Lower lobe of right lung (tissue), 2 donors: ENCODE measurements at places on chromosomes 7 and 10. TPM values are rescaled to one million over a fixed set of nuclear protein-coding genes. Genes with fewer than 3 reads are reported as not detected.

WDFY4 gene
- 44.4 TPM for total RNA-seq

BEND7 gene
- total RNA-seq: 16.9 TPM

DNA sequence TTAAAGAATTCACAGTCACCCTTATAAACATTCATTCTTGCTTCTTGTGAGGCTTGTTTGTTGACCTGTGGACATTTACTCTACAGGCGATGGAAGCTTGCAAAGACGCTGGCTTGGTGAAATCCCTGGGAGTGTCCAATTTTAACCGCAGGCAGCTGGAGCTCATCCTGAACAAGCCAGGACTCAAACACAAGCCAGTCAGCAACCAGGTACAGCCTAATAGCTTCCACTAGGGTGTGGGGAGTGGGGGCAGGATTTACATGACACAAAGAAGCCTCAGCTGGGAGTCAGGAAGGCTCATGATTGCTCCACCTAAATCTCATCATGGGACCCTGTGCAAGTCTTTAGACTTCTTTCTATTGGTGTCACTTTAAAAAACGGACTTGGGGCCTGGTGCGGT is 29.0 kb downstream of the AKR1D1 start:
- no peak overlapping the region for H3K4me3 ChIP-seq
- no peak overlapping the region for H3K27ac ChIP-seq
- H3K36me3 ChIP-seq: no peaks in the 10 kb centered on the region
- no peak for DNase-seq
- no peaks in the 10 kb centered on the region for H3K4me1 ChIP-seq

PLEKHA1 gene
- total RNA-seq: 46.1 TPM

RNF32 gene
- total RNA-seq: 3.0 TPM

AZGP1 gene
- total RNA-seq: 31.8 TPM

DNA sequence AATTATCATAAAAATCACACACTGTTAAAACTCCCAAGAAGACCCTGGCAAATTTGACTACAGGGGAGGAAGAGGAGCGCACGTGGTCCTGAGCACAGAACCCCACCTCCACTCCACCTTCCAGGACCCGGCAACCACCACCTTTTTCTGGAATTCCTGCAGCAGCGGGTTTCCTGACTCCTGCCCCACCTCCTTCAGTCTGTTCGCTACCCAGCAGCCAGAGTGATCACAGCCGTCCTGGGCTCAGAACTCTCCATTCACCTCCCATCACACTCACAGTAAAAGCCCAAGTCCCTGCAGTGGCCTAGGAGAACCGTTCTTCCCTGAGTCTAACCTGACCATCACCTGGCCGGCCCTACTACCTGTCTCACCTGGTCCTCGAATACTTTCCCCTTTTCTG is 107.4 kb upstream of the FAM204A start:
- H3K27ac ChIP-seq: no peak overlapping the region
- H3K4me3 ChIP-seq: no peak overlapping the region
- no peaks in the 10 kb centered on the region for H3K36me3 ChIP-seq
- DNase-seq: no peak
- peaks cover 14% of the 10 kb centered on the region for H3K27me3 ChIP-seq

TUBAL3 gene
- not detected for total RNA-seq

GATA3 gene
- 4.6 TPM for total RNA-seq

GRCh38 chr10:16853201-16853600 is 36.0 kb upstream of the RSU1 start:
- no peak overlapping the region for H3K27ac ChIP-seq
- H3K27me3 ChIP-seq: no peaks in the 10 kb centered on the region
- no peak for DNase-seq

- DNase-seq: no peak
- no peak overlapping the region for H3K27ac ChIP-seq
- H3K36me3 ChIP-seq: no peaks in the 10 kb centered on the region
- H3K4me3 ChIP-seq: no peak overlapping the region
Measured at GRCh38 chr7:94324380-94325121, 70.1 kb upstream of the COL1A2 start.

DNA sequence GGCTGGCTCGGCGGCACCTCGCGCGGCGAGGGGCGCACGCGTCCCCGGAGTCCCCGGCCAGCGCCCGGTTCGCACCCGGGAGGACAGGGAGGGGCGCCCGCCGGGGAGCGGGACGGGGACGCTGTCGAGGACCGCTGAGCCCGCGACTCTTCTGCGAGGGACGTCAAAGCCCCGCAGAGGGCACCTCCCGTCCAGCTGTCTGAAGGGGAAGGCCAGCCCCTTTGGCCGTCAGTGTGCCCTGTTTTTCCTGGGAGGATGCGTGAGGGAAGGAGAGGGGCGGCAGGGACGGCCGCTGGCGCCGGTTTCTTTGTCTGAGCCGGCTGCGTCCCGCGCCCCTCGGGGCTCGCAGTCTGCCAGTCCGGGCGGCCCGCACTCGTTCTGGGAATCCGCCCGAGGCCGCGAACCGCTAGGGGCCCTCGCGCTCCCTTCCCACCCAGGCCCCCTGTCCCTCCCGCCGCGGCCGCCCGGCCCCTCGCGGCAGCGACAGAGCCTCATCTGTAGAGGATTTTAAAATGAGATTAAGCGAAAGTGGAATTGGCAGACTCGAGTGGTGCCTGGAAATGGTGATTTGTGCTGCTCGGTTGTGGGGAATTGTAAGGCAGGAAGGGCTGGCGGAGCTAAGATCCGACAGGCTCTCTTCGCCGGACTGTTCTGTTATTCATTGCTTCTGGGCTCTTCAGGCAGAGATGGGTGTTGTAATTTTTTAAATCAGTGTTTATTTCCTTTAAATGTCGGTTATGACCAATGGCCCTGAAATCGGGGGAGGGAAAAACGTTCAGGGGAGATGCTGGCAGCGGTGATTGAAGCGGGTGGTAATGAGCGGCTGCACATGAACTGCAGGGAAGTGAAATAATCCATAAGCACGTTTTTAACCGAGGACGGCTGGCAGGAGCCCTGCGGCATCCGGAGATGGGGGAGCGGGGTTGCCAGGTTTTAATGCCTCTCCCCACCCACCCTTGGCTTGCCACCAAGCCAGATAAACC is 618 bp upstream of the RELN start:
- peaks cover 15% of the 10 kb centered on the region for H3K4me1 ChIP-seq
- no peaks in the 10 kb centered on the region for H3K36me3 ChIP-seq
- peaks cover 52% of the 10 kb centered on the region for H3K27me3 ChIP-seq
- H3K27ac ChIP-seq: no peak overlapping the region
- DNase-seq: no peak
- peak overlapping the region; percentile 50 for H3K4me3 ChIP-seq

VENTX gene
- 4.5 TPM for total RNA-seq

SKAP2 gene
- 75.0 TPM for total RNA-seq

GRCh38 chr10:69885379-69886013 is 83.8 kb downstream of the COL13A1 start:
- H3K27me3 ChIP-seq: peaks cover 13% of the 10 kb centered on the region
- no peak overlapping the region for H3K4me3 ChIP-seq
- no peak for DNase-seq
- no peaks in the 10 kb centered on the region for H3K36me3 ChIP-seq

DNA sequence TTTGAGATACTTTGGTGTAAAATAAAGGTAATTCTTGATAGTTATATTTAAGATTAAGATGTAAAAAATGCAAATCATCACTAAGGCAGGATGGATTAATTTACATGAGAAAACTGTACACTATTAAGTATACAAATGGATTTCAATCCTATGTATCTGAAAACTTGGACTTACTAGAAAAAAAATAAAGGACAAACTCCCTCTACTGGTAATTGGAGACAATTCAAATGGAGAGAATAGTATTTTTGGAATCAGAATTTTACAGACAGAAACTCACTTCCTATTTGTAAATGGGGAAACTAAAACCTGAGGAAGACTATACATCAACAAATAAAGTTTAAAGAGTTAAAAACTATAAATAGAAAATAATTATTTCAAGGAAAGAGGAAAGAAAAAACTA is 62.6 kb downstream of the CUL2 start:
- no peaks in the 10 kb centered on the region for H3K27me3 ChIP-seq
- H3K4me3 ChIP-seq: no peak overlapping the region
- H3K4me1 ChIP-seq: no peaks in the 10 kb centered on the region
- no peak overlapping the region for H3K27ac ChIP-seq
- peaks cover 98% of the 10 kb centered on the region for H3K36me3 ChIP-seq
